HL-60 (cell line): ENCODE measurements at places on chromosomes 3 and 15.

DNA sequence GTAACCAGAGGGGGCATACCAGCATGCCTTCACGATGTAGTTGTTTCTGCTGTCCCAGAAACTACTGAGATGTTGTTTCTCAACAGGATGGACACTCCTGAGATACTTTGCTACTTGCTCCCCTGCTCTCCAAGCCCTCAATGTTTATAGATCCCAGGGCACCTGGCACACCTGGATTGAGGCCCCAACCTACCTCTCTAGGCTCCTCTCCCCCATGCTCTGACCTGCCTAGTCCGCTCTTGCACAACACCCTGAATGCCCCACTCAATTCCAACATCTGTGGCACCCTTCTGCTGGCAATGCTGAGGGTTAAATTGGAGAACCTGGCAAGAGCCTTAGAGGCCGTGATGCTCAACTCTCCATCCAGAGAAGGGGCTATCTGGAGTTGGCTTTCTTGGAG lies 42.5 kb upstream of the ANKRD34C start:
- no peak for DNase-seq

GRCh38 chr3:11757929-11758328 lies 88.8 kb downstream of the TAMM41 start:
- no peak for DNase-seq

DNA sequence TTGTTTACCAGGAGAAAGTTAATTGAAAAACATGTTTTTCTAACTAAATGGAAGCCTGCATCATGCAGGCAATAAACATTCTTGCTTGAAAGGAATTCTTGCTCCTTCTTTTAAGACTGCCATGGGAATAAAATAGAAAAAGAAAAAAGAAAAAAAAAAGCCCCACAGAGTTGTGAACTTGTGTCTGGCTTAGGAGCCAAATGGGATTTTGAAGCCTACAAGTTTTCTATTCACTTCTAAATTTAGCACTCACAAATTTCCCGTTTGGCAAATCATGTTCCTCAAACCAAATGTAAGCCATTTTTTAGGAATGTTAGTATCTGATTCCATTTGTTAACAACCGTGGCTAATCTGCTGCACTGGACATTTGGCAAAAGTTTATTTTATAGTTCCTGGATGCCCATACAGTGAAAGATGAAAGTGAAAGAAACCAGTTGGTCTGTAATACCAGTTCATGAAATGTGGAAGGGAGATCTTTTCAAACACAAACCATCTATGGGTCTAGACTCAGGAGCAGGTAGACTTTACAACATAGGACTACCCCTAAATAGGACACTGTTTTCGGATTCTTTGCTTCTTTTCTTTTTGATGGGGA lies 133.8 kb upstream of the GMNC start:
- DNase-seq: no peak

GRCh38 chr15:43251871-43252250 lies 14.9 kb downstream of the TGM5 start:
- DNase-seq: no peak

- no peak for DNase-seq
Observed at GRCh38 chr3:108297647-108298046, 1.3 kb downstream of the HHLA2 start.

- DNase-seq: no peak
Observed at GRCh38 chr15:58228718-58229117, 90.5 kb downstream of the AQP9 start.

- DNase-seq: no peak
Observed at GRCh38 chr3:96430079-96430478, 384.3 kb upstream of the EPHA6 start.

DNA sequence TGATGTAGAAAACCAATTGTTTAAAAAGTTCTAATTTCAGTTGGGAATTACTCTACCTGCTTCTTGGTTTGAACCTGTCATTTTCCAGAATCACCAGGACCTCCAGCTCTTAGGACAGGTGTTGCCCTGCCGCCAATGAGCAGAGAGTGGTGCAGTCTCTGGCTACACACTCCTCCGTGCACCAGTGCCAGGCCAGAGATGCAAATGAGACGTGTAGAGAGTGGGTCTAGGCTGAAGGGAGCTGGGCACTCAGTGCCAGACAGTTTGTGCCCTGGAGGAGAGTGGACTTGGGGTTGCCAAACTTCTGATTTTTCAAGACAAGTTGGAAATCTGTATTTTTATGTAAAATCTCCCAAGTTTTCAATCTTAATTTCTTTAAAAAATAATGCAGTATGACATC lies 566.2 kb downstream of the MAGI1 start:
- DNase-seq: no peak

DNA sequence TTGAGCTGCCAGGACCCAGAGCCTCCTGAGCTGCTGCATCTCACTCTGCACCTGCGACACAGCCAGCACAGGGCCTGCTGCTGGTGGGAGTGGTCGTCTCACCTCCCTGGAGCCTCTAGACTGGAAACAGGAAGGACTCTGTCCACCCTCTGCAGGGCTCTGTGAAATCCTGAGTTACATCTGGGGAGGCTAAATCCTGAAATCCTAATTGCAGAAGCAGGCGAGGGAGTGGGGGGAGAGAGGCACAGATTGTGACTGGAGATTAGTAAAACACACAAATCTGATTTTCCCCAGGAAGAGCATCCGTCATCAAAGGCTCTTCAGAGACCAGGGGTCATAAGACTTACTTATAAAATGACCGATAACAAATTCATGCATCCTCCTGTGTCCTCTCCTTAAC lies 31.6 kb upstream of the GABRG3 start:
- no peak for DNase-seq

GRCh38 chr3:177144922-177145321 lies 52.4 kb downstream of the TBL1XR1 start:
- DNase-seq: no peak

DNA sequence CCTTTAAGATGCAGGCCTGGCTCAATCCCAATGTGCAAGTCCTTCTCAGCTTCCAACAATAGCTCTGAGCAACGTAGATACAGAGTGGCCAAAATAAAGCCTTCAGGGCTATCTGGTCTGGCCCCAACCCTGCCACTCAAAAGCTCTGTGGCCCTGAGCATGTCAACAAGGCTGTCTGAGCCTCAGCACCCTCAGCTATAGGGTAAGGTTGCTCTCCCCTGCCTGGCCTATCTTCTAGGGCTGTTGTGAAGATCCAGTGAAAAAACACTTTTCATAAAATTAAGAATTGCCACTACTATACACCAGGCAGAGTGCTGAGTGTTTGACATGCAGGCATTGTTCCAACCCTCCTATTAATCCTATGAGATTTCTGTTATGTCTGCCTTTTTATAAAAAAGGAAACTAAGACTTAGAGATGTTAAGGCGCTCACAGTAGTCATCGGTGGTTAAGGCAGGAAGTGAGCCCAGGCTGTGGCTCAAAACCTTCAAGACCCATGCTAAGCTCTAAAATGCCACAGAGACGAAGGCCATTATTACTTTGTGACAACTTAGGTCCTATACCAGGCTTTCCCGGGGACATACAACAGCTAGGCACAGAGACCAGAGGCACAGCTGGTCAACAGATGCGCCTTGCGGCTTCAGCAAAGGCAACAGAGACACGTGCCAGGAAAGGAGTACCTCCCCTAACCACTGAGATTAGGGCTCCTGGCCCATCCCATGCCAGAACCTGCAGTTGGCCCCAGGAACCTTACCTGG lies 5.1 kb downstream of the POLG start:
- DNase-seq: no peak

GRCh38 chr15:68114840-68115239 lies 60.7 kb downstream of the PIAS1 start:
- DNase-seq: no peak

DNA sequence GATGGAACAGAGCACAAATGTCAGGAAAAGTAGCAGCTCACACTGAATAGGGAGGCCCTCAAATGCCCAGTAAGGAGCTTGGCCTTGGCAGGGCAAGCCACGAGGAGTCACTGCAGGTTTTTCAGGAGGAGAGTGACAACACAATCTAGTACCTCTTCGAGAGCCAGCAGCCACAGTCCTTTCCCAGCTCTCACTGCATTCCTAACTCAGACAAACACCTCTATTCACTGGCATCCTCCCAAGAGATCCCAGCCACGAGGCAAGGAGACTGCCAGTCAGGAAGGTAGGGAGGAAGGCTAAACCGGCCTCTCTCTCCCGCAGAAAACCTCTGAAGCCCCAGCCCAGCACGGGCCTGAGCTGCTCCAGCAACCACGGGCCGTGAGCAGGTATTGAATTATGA lies 146.0 kb upstream of the SMAD3 start:
- DNase-seq: no peak

DNA sequence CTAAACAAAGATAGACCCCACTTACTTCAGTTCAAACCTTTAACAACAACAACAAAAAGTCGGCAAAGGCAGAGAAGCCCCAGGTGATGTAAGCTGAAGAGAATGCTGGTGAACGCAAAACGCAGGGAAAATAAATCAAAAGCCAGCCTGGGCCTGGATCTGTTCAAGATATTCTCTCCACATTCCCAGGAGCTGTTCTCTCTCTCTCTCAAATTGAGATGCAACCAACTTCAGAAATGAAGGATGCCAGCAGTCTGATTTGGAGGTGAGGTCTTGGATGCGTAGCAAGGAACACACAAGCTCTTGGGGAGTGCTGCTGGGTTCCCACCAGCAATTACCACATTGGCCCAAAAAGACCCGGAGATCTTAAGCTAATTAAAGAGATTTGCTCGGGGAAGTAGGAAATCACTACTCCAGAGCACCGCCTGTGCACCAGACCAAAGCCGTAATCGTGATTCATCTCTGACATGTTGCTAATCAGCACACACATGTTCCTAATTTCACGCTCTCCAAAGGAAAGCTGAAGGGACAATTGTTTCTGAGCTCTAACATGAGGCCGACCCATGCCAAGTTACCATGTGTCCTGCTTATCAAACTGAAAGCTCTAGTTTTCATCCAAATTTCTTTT lies 37.1 kb downstream of the IL17RD start:
- no peak for DNase-seq

DNA sequence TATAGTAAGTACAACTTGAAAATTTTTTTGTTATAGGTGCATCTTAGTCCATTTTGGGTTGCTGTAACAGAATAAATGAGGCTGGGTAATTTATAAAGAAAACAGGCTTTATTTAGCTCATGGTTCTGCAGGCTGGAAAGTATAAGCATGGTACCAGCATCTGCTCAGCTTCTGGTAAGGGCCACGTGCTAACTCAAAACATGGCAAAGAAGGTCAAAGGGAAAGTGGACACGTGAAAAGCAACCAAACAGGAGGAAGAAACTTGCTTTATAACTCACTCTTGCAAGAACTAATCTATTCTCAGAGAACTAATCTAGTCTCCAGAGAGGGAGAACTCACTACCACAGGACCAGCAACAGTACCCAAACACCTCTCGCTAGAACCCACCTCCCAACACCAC lies 9.1 kb downstream of the HDGFL3 start:
- no peak for DNase-seq

- DNase-seq: no peak
Observed at GRCh38 chr15:75449585-75450306, 1.7 kb downstream of the SIN3A start.

- no peak for DNase-seq
Observed at GRCh38 chr15:42741710-42742109, 4.8 kb upstream of the CDAN1 start.
